ENCODE measurements at places on chromosomes 12 and 14. TPM values are rescaled to one million over a fixed set of nuclear protein-coding genes. Genes with fewer than 3 reads are reported as not detected.

Gene HRK
- total RNA-seq, result 0.10 TPM

Gene NXPH4
- 6.6 TPM for total RNA-seq

Gene PRKAG1
- 33.2 TPM for total RNA-seq

Gene PIP4P1
- total RNA-seq, result 17.6 TPM

Gene KRT77
- total RNA-seq, result 110 TPM

Gene LGR5
- 13.7 TPM for total RNA-seq

Gene DIO2
- total RNA-seq, result 8.6 TPM

Gene KRT72
- total RNA-seq, result 12.0 TPM

Gene PLBD2
- total RNA-seq, result 11.1 TPM
